BJ (cell line): ENCODE measurements at places on chromosomes 2 and 18.
A peak's percentile ranks its signal among the peaks of the same experiment; 100 is the strongest.

GRCh38 chr2:205188239-205189138 is 493.8 kb upstream of the NRP2 start:
- DNase-seq: peak; percentile 25

DNA sequence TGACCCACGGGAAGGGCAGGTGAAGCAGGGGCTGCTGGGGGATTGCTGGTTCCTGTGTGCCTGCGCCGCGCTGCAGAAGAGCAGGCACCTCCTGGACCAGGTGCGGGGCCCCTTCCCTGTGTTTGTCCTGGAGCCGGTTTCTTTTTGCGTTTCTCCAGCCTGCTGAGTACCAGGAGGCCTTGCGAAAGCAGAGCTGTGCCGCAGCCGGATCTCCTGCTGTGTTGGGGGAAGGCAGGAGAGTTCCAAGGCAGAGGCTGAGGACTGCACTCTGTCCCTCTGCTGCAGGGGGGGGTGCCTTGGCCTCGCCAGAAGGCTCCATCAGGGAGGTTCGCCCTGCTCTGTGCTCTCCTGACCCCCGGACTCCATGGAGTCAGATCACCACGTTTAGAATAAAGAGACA is 2.8 kb downstream of the CAPN10 start:
- no peak for DNase-seq

GRCh38 chr2:235043762-235044500 is 92.1 kb downstream of the SH3BP4 start:
- DNase-seq: no peak

- no peak for DNase-seq
These were observed 48.4 kb upstream of the DSG1 start for GRCh38 chr18:31269566-31269965.

DNA sequence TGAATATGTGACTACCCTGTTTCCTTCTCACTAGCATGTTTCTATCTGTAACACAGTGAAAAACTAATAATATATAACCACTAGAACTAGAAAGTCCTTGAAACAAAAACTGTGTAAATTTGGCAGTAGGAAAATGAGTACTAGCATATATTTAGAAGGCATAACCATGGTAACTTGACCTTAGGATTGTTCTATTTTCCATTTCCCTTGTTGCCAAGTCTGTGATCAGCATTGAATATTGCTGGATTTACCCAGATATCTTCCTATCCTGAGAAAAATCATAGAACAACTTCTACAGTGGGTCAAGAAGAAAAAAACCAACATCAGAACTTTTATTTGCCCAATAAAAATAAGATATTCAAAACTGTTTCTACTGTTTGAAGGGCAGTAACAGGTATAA is 563.9 kb upstream of the NRXN1 start:
- DNase-seq: no peak

- no peak for DNase-seq
These were observed 167.9 kb downstream of the CBLN2 start for GRCh38 chr18:72376256-72376655.

DNA sequence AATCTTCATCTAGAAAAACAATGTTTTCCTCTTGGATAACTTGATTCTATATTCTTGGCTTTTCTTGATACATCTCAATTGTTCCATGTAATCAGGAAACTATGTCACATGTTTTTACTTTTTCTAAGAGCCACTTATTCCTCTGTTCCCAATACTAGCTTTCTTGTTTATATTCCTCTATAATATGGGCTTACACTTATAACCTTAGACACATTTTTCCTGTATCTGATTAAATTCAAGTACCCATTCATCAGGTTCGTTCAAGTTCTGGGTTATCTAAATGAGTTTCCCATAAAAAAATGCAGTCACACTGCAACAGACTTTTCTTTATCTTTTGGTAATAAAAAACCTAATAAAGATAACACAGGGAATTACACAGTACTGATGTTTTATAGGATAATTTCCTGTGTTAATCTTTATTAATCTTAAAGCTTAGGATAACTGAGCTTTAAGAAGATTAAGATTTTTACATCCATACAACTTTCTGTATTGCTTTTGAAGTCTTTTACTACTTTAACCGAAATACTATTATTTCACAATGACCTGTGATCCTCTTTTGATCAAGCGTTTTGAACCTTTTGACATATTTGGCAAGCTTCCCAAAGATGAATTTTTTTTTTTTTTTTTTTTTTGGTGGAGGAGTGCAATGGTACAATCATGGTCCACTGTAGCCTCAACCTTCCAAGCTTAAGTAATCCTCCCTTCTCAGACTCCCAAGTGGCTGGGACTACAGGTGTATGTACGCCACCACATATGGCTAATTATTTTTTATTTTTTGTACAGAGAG is 44.3 kb upstream of the C2orf66 start:
- no peak for DNase-seq

- DNase-seq: no peak
These were observed 40.7 kb downstream of the RBM45 start for GRCh38 chr2:178152977-178153376.

GRCh38 chr2:98827625-98828368 is 96.9 kb upstream of the MGAT4A start:
- no peak for DNase-seq

GRCh38 chr2:40760071-40760666 is 308.3 kb upstream of the SLC8A1 start:
- no peak for DNase-seq

DNA sequence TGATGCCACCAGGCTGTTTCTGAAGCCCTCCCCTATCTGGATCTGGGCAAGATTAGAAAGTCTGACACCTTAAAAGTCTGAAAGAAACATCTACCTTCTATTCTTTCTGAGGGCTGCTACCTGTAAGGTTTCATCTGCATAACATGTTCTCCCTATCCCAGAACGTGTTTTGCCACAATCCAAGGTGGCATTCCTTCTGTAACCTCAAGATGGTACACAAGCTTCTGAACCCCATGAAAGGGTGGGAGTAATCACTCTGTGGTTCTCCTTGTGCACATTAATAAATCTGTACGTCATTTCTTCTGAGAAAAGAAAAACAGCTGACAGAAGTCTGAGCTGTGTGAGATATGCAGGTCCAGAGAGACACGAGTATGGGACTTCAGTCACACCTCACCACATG is 41.8 kb upstream of the MSH6 start:
- DNase-seq: no peak

GRCh38 chr2:167814881-167815718 is 432.3 kb downstream of the STK39 start:
- no peak for DNase-seq

DNA sequence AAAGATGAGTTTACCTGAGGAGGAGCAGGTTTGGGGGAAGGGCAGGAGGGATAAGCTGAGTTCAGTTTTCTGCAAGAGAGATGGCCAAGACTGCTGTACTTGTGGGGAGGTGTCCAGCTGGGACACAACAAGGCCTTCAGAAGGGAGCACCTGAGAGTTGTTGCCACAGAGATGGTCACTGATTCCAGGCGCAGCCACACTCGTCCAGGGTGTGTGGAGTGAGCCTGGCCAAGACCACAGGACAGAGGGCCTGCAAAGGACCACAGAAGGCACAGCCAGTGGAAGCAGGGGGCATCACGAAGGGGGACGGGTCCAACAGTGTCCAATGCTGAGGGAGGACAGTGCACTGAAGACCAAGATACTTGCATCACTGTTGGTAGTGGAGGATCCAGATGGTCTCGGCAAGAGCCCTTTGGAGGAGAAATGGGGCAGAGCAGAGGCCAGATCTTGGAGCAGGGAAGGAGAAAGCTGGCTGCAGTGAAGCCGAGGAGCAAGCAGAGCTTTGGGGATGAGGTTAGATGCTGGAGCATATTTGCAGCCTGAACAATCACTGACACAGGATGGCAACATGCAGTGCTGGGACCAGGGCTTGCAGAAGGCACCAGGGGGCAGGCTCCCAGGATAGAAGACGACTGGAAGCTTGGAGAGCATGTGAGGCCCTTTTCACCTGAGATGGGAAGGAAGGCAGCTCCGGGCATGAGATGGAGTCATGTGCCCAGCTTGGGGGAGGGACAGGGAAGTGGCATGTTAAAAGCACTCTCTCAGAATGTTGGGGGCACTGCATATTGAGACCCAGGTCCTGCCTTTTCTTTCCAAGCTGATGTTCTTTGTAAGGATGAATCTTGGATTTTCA is 214.0 kb downstream of the CYP26B1 start:
- DNase-seq: no peak

GRCh38 chr2:129580001-129580400 is 399.5 kb upstream of the RAB6C start:
- no peak for DNase-seq

GRCh38 chr2:42879121-42879705 is 86.8 kb upstream of the HAAO start:
- no peak for DNase-seq

DNA sequence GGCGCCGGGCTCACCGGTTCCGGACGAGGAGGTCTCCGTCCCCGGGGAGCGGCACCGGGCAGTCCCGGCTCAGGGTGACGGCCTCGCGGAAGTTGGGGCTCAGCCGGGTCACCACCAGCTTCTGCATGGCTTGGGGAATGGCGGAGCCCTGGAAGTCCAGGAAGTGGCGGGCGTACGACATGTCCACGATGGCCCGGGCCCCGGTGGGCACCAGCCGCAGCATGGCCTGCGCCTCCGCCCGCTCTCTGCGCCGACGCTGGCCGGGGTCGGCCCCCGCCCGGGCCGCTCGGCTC is 157 bp downstream of the PTGR3 start:
- no peak for DNase-seq

DNA sequence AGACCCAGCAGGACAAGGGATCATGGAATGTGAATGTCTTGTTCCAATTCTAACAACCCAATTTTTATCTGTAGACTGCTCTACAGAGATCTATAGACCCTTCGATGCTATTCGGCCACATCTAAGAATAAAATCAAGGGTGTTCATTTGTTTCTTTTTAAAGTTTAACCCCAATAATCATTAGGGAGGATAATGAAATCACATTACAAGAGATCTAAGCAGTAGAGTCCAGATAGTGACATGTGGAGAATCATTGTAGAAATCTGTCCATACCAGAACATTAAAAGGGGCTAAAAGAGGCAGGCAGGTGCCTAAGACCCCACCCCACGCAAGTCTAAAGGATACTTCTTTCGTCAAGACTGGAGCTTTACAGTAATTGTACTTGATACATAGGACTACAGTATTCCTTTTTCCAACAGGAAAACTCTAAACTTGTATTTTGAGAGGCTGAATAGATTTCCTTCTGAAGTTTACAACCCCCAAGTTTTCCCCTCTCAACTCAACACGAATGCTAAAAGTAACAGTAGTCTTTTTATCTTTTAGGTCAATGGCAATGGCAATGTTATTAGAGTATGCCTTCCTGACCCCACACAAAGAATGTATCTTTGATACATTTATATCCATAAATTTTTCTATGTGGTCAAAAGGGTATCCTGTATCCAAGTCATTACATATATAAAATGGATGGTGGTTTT is 183.7 kb downstream of the TCF4 start:
- DNase-seq: no peak

DNA sequence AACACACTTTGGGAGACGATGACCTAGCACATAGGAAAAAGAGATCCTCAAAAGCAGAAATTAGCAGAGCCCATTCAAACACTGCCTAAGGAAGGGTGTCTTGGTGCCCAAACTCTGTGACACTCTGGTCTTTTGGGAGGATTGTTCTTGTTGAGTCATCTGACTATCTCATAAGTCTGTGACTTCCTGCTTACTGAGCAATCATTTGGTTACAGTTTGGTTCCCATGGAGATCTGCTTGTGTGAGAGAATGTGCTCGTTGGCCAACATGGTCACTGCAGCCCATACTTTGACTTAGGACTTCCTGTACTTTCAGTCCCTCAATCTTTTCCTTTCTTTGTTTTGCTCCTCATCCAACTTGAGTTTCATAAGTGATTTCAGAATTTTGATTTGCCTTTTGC is 602.9 kb downstream of the NYAP2 start:
- DNase-seq: peak; percentile 73

DNA sequence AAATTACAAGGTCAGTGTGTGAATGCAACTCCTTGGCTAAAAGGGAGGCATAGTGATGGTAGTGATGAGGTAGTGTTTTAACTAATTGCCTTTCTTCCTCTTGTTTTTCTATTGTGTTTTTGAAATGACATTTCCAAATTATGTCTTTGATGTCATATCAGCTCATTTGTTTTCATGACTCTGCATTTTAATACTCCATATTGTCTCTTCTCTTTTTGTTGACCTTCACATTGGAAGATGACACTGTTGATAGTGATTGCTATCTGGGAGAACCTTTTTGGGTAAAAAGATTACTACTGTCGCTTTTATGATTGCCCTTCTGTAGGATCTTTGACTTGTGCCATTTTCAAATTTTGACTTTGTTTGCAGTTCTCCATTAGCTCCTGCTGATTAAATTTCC is 3.0 kb downstream of the GIGYF2 start:
- no peak for DNase-seq

DNA sequence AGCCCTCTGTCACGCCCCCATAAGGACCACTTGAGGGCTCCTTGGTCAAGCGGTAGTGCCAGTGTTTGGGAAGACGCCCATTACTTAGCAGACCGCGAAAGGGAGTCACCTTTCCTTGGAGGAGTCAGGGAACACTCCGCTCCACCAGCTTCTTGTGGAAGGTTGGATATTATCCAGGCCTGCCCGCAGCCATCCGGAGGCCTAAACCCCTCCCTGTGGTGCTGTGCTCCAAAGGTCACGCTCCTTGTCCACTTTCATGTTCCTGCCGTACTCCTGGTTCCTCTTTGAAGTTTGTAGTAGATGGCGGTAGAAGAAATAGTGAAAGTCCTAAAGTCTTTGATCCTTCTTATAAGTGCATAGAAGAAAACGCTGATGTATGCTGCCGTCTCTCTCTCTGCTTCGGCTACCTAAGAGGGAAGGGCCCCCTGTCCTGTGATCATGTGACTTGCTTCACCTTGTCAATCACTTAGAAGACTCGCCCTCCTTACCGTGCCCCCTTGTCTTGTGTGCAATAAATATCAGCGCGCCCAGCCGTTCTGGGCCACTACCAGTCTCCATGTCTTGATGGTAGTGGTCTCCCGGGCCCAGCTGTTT is 1.7 kb upstream of the CATIP start:
- DNase-seq: no peak

- DNase-seq: no peak
These were observed 15.2 kb upstream of the FAHD2A start for GRCh38 chr2:95387358-95387757.

DNA sequence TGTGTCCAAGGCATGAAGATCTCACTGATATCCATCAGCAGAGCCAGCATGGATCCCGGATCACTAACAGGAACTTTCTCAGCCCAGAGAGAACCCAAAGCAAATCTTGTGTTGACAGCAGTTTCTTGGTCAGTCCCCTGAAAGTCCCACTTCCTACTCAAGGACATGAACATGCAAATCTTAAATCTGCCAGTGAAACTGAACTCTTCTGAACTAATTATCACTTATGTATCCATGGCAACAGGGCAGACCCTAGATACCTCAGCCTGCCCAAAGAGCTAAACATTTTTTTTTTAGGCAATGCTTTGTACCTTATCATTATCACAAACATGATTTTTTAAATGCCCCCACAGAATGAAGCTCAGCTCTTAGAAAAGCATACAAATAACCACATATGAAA is 127.8 kb upstream of the DDX18 start:
- DNase-seq: no peak
